Posterior vena cava (tissue), 2 donors: ENCODE measurements at places on chromosomes 11 and 22.

- no peak for DNase-seq
These were observed 11.9 kb downstream of the FCHSD2 start for GRCh38 chr11:73130181-73130580.

DNA sequence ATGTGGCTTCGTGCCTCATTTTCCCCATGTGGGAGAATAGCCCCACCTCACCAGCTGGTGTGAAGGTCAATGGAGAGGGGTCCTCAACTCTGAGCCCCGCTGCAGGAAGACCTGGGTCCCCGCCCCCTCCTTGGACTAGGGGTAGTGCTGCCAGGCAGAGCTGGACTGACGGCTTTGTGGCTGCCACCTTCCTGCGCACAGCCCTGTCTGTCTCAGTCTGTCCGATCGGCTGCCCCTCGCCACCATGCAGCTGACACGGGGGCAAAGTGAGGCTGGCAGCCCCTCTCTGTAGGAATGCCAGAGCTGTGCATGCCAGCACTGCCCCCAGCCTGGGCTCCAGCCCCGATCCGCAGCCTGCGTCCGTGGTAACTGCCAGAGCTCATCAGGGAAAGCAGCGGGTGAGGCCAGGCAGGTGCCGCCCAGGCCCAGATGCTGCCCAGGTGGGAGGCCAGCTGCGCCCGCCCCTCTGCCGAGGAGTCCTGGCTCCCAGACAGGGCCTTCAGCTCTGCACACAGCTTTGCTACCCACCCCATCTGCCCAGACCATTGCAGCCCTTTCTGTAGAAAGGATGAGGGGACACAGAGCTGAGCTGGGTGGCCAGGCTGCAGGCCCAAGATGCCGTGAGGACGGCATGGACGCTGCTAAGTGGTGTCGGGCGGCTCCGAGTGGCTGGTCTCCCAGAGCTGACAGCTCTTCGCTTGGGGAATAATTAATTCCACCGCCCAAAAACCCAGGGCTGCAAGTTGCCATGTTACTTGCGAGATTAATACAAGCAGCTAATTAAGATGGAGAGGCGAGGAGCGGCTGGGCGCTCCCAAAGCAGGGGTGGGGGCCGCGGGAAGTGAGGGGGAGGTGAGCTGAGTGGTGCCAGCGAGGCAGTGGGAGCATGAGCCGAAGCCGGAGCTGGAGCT, 19.5 kb upstream of the FLRT1 start:
- no peak for DNase-seq

DNA sequence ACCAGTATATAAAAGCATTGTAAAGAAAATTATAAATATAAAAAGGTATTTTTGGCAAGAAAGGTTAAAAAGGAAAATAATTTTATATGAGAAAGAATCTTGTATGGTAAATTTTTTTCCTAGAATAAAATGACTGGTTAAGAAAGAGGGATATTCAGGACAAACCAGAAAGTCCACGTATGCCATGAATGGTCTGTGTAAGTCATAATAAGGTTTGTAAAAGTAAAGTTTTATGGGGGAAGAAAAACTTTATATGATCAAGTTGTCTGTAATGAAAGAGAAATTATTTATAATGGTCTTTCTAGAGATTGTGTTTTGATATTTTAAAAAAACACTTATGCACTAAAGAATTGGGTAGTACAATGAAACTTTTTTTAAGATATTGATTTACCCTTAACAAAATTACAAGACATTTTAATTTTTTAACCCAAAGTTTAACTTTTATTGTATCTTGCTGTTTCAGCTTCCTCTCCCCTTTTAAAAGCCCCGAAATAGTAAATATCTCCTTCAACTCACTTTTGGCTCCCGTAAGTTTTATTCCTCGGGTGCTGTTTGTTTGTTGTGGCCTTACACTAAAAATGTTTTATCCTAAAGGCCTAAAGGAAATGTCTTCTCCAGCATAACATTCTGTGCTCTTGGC, 47.7 kb downstream of the AMOTL1 start:
- DNase-seq: no peak

- DNase-seq: no peak
These were observed 17.8 kb downstream of the ADA2 start for GRCh38 chr22:17201285-17201945.

DNA sequence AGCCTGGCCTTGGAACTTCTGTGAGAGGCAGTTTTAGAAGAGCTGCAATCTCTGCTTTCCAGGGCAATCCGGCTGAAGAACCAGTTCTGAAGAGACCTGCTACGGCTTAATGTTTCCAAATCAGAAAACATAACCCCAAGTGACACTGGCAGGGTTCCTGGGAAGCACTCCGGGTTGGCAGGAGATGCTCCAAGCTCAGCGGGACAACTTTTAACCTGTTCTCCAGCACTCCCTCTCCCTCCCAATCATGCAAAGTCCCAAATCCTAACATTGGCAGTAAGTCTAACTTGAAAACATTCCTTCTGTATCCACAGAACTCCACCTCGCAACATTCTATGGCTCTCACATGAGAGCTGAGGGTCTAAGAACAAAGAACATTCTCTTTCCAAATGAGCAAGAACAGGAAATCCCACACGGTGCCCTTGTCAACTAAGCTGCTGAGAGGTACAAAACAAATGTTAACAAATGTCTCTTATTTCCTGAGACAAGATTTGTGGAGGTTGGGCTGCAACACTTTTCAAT, 48.5 kb upstream of the MN1 start:
- DNase-seq: no peak

- DNase-seq: no peak
These were observed 24.0 kb downstream of the KMT5B start for GRCh38 chr11:68189082-68189481.

DNA sequence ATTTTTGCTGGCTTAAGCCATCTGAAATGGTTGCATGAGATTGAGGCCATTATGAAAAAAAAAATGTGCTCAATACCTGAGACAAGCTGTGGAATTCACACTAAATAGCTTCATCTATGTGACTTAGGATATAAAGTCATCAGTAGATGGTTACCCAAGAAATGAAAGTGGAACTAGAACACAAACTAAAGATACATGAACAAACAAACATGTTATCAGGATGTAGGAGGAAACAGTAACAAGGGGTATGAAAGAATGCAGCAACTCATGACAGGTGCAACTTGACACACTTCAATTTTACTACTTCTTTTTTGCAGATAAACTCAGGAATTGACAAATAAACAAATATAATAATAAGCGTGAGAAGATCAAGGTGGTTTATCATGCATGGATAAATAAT, 155.0 kb downstream of the WT1 start:
- no peak for DNase-seq

- DNase-seq: peak; percentile 86
These were observed 1.7 kb downstream of the NCF4 start for GRCh38 chr22:36862251-36863242.

DNA sequence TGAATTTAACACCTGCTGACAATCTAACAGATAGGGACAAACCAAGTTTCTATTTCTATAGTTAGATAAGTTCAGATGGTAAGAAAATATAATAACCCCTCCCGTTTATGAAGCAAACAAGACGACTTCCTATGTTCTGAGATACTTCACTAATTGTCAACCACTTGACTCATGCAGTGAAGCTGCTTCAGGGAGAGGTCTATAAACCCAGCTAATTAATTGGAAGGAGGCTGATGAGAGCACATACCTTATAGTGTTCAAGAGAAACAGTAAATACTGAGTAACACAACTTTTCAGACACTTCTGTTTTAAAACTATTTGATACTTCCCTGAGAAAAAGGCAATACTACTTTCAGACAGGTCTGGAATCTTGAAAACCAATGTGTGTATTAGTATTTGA, 229.4 kb upstream of the UBASH3B start:
- no peak for DNase-seq

DNA sequence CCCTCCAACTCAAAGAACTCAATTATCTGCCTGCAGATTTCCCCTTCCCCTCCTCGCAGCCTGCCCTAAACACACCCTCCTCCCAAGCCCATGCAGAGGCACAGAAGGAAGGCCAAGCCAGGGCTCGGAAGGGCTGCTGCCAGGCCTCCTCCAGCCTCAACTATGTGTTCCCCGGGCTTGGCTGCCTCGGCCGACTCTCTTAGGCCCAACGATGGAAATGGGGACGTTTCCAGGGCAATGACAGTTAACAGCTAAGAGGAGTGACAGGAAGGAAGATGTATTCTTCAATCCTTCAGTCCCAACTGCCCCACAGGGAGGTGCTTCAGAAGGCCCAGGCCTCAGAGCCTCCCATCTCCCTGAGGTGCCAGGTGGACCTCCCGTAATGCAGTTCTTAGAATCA, 104.0 kb upstream of the AKIP1 start:
- no peak for DNase-seq

- DNase-seq: no peak
These were observed 62.0 kb downstream of the DHCR7 start for GRCh38 chr11:71386202-71386601.

GRCh38 chr11:72981971-72982685, 160.0 kb downstream of the FCHSD2 start:
- DNase-seq: no peak

DNA sequence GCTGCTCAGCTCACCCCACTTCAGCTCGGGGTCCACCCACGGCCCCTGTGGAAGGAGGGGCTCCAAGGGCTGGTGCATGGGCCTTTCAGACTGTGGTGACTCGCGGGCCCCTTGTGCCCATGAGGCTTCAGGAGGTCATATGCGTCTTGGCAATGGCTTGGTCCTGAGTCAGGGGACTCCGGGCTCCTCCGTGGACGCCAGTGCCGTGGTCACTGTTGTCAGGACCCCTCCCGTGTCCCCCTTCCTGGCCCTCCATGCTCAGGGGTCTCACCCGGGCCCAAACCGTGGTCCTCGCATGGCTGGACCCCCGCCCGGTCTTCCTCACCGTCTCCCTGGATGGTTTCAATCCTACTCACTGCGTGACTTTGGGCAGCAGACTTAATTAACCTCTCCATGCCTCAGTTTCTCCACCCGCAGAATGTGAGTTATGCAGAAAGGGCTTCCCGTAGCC, 436.4 kb downstream of the TBC1D22A start:
- peak; percentile 62 for DNase-seq

DNA sequence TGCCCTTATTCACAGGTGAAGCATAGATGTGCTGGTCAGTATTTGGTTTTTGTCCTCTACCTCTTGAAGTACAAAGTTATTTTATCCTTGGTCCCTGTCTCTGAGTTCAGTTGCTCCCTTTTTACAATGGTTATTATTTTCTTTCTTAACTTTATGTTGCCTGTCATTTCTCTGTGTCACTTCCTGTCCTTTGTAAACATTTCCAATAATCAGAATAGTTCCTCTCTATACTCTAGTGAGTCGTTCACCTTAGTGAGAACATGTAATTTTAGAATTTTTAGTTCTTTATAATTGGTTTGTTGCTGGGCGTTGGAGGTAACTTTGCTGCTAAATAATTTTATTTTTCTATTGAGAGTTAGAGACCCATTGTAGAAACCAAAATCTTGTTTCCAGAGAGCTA, 16.0 kb downstream of the CSTPP1 start:
- DNase-seq: no peak

GRCh38 chr11:26187639-26188038, 144.3 kb upstream of the ANO3 start:
- no peak for DNase-seq

- DNase-seq: peak; percentile 43
These were observed 81.4 kb downstream of the TBC1D22A start for GRCh38 chr22:46843821-46844255.

- no peak for DNase-seq
These were observed 747 bp downstream of the NXF1 start for GRCh38 chr11:62804310-62805075.

DNA sequence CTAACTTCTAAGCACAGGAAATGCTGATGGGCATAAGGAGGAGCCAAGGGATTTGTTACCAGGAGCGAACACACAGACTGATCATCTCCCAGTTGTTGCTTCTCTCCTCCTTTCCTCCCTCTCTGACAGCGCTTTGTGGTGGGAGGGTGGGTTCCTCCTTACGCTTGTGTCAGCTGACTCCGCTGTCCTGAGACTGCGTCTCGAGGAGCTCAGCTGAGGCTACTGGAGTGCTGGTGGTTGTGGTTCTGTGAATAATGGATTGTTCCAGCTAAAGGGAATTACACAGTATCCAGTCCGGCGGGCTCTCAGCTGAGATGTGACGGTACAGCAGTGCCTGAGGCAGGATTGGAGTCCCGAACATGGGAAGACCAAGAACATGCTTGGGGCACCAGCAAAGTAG, 113.4 kb downstream of the CTNND1 start:
- DNase-seq: no peak

- no peak for DNase-seq
These were observed 17.7 kb downstream of the ELFN2 start for GRCh38 chr22:37409459-37410050.
